NCI-H2081 (cell line): ENCODE measurements at places on chromosomes 5 and 9.

DNA sequence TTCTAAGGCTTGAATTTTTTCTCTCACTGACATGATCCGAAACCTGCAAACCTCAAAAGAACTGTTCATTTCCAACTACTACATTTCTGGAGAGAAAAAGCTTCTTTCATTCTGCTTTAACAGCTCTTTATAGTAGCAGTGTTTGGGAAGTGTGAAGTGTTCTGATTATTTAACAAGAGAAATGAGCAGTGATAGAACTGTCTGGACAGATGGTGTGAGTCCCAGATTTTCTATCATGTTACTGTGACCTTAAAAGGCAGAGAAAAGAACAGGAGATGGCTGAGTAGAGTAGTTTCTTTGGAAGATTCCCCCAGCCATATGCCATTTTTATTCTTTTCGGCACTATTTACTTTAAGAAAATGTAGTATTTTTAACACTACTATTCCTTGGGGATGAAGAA, 41.3 kb upstream of the TAL2 start:
- no peak for DNase-seq

- DNase-seq: no peak
These were observed 131.3 kb downstream of the GLIS3 start for GRCh38 chr9:4168526-4168925.

GRCh38 chr9:89417832-89418473, 80.0 kb downstream of the SEMA4D start:
- no peak for DNase-seq

GRCh38 chr9:127565231-127565630, 46.8 kb upstream of the STXBP1 start:
- no peak for DNase-seq

DNA sequence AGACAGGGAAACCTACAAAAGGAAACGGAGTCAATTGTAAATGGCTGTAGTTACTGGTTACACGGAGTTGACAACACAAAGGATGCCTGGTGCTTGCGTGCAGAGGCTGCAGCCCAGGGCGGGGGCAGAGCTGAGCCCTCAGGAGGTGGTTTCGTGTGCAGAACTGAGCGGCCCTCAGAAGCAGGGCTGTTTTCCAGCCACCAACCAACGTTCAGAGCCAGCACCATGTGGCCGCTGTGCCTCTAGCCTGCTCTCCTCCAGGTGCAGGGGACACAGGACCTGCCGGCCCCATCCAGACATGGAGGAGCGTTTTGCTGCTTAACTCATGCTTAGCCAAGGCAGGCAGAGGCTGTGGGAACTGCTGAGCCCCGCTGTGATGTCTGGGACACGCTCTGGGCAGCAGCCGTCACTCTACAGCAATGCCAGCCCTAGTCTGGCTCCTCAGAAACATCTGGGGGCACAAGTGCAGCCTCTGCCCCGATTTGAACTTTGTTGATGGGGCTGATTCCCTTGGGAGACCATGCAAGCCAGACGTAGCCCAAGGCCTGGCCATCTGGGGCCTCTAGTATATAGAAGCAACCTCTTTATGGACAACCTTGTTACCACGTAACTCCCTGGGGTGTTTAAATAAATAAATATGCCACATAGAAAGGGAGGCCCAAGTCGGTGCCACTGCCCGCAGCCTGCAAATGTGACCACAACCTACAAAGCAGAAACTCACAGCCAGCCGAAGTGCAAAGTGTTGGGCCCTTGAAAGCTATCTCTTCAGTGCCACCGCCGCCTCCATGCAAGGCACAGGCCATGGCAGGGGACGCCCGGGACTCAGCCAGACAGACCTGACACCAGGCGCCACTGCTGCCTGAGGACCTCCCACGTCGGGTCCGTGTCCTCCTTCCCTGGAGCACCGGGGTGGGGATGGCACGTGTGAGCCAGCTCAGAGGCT, 42.1 kb downstream of the NKD2 start:
- no peak for DNase-seq

DNA sequence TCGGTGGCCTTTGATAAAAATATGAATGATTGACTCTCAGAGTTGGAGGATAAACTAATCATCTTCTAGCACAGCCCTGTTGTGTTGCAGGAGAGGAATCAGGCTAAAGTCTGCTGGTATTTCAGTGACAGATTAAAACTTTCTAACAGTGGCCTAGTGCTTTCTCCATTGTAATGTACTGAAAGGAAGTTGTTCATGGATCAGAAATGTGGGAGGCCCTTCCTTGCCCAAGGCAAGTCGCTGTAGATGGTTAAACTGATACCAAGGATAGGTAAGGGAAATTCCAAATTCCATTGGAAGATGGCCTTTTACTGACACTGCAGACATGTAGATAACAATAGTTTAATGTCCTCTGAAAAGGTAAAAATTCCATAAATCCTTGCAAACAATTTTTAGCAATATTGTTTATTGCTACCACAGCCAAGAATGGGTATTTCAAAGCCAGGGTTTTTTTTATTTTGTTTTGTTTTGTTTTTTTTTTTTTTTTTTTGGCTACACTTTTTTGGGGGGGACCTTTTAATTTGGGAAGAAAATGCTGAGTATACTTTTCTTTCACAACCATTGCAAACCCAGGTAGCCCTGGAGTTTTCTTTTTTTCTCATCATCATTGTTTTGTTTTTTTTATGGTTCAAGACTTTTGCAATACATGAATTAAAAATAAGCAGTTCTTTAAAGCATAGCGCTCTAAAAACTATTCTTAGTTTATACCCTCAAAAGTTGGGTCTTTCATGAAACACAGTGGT, 35.5 kb downstream of the WDR36 start:
- no peak for DNase-seq

DNA sequence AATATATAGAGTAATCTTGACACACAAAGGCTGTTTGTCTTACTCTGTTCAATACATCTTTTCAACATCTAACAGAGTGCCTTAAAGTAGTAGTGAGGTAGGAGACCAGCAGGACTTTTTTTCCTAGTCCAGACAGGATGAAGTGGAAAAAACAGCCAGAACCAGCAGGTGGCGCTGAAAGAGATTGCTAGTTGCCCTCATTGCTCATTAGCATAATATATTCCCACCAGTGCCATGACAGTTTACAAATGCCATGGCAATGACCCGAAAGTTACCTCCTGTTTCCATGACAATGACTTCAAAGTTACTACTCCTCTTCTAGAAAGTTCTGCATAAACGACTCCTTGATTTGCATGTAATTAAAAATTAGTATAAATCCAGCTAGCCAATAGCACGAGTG, 387.4 kb downstream of the ACTL7B start:
- DNase-seq: no peak

DNA sequence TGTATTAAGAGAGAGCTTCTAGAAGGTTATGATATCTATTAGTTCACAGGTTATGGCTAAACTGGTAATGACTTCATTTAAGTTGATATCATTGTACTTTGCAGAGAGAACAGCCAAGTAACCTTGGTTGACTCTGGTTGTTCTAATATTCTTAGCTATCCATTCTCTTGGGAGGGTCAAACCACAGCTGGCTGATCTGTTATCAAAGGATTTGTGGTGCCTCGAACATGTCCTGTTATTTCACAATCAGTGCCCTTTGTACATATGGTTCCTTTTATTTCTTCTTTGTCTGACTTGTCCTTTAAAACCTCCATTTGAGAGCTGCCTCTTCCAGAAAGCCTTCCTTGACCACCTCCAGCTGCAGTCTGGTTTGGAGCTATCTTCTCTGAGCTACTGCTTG, 61.7 kb downstream of the PDE8B start:
- DNase-seq: no peak

- no peak for DNase-seq
These were observed 75.5 kb downstream of the SEMA4D start for GRCh38 chr9:89422151-89422975.

DNA sequence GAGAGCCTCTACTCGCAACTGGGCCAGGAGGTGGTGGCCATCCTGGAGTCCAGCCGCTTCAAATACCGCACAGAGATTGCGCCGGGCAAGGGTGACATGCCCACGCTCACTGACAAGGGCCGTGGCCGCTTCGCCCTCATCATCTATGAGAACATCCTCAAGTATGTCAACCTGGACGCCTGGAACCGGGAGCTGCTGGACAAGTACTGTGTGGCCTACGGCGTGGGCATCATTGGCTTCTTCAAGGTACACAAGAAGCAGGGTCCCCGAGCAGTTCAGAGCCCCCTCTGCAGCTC, 13.5 kb downstream of the NDST1 start:
- DNase-seq: no peak

GRCh38 chr9:89802781-89803355, 198.1 kb downstream of the GADD45G start:
- peak; percentile 64 for DNase-seq

DNA sequence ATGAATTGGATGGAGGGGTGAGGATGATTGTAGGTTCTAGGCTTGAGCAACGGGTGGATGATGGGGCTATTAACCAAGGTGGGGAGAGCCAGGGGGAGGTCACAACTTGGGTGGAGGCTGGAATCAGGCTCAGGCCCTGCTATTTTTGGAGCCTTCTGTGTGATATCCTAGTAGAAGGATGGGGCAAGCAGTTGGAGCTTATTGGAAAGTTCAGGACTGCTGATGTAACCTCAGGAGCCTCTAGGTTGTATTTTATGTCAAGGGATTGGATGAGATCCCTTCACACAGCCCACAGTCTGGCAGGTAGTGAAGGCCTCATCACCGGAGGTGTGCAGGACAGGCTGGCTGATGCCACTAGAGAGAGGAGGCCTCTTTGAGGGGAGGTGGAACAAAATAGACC, 11.2 kb upstream of the RPS14 start:
- DNase-seq: no peak

GRCh38 chr9:77092536-77092935, 73.1 kb downstream of the FOXB2 start:
- no peak for DNase-seq

- no peak for DNase-seq
These were observed 207.9 kb upstream of the SLC27A6 start for GRCh38 chr5:128757196-128757959.

GRCh38 chr5:73896097-73896496, 270.1 kb downstream of the ARHGEF28 start:
- no peak for DNase-seq

GRCh38 chr5:98933445-98934072, 4.8 kb upstream of the CHD1 start:
- DNase-seq: no peak

DNA sequence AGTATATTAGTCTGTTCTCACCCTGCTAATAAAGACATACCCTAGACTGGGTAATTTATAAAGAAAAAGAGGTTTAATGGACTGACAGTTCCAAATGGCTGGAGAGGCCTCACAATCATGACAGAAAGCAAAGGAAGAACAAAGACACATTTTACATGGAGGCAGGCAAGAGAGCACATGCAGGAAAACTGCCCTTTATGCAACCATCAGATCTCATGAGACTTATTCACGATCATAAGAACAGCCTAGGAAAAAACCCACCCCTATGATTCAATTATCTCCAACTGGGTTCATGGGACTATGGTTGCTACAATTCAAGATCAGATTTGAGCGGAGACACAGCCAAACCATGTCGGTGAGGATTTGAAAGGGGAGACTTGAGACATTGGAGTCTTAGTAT, 252.8 kb upstream of the PPP1R2B start:
- DNase-seq: no peak

GRCh38 chr9:105178076-105178475, 66.4 kb upstream of the SLC44A1 start:
- no peak for DNase-seq

- DNase-seq: no peak
These were observed 1021.7 kb downstream of the EFNA5 start for GRCh38 chr5:106649031-106649430.

- DNase-seq: no peak
These were observed 68.9 kb downstream of the WDR41 start for GRCh38 chr5:77423022-77423750.

DNA sequence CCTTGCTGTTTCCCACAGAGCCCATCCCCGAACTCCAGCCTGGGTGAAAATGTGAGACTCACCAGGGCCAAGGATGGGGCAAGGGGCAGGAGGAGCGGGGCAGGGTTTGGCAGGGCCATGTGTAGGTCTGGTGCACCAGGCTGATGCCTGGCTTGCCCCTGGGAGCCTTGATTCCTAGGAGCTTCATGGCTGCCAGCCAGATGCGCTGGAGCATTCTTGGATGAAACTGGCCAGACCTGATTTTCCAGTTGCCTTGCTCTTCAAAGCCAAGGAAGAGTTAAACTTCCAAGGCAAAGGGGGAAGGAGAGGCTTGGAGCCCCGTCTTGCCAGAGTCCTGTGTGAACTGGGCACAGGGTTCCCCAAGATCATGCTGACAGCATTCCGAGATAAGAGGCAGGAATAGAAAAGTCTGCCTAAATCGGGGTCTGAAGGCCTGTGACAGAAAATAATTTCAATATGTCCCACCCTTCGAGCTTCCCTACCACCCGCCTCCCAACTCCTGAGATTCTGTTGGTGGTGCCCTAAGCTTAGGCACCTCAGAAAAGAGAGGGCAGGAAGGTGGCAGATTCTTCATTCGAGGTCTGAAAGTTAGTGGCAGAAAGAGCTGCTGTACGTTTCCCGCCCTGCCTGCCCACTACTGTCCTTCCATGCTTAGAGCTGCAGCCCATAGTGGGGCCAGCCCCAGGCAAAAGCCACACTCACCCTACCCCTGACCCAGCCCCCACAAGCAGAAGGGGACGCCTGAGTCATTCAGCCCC, 20.4 kb downstream of the FAT2 start:
- DNase-seq: no peak

GRCh38 chr5:8943301-8943700, 602.6 kb downstream of the SEMA5A start:
- no peak for DNase-seq

GRCh38 chr5:131423056-131423455, 159.2 kb downstream of the CDC42SE2 start:
- DNase-seq: peak; percentile 3

GRCh38 chr5:179585941-179586401, 35.6 kb downstream of the RUFY1 start:
- DNase-seq: no peak

- no peak for DNase-seq
These were observed 274.3 kb upstream of the ZNF462 start for GRCh38 chr9:106588626-106589025.

GRCh38 chr9:27675354-27675753, 102.1 kb upstream of the C9orf72 start:
- DNase-seq: no peak

DNA sequence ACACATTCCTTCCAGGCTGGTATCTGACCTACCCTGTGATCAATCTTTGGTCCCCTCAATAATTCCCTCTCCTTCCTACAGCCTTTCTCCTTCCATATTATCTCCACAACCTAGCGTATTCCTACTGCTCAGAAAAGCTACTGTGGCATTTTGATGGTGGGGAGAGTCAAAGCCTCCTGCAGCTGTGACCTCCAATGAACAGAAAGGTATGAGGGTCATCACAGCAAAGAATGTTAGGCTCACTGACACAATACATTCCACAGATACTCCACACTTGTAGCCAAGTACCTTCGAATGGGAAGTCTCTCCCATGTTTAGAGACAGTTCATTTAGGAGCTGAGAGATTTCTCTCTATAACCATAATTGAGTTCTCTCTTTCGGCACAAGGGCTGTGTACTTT, 5.9 kb downstream of the FBN2 start:
- DNase-seq: no peak
